Stimulated activated CD4-positive, alpha-beta T cell treated with anti-CD3 and anti-CD28 coated beads, Interleukin-1b, Interleukin-23, amount 100 ng/mL, for 1 hour (primary cell): ENCODE measurements at places on chromosomes 3 and 15.

DNA sequence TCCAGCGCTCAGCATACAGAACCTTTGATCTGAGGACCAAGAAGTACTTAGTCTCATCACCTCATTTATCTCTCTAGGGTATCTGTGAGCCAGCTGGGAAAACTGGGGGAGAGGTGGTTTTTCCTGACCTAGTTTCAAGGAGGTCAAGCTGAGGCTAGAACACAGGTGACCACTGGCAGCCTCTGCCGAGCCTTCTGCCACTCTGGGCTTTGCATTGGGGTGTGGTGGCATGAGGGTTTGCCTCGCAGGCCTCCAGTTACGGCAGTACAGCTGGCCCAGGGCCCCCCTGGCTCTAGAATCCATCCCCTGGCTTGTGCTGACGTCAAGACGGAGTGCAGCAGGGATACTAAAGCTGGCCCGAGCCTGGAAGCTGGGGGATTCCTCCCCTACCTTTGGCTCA, 34.7 kb upstream of the CDCP1 start:
- DNase-seq = no peak

- DNase-seq = no peak
Measured at GRCh38 chr3:195732940-195733339, 12.2 kb downstream of the MUC20 start.

DNA sequence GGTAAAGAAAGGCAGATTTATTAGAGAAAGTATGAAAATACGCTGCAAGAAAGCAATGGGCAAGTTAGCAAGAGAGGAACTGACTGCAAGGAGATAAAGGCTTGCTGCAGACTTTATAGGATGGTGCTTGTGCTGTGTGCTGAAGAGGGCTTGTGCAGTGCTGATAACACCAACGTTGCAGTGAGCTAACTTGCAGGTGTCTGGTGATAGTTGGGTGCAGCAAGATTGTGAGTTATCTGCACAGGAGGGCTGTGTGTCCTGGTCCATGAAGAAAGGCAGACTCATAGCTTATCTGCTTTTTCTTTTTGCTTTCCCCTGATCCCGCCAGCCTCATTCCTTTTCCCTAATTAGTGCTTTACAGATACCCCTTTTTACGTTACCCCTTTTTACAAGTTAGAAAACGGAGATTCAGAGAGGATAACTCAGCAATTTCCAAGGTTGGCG, 58.0 kb upstream of the ZNF148 start:
- no peak for DNase-seq

DNA sequence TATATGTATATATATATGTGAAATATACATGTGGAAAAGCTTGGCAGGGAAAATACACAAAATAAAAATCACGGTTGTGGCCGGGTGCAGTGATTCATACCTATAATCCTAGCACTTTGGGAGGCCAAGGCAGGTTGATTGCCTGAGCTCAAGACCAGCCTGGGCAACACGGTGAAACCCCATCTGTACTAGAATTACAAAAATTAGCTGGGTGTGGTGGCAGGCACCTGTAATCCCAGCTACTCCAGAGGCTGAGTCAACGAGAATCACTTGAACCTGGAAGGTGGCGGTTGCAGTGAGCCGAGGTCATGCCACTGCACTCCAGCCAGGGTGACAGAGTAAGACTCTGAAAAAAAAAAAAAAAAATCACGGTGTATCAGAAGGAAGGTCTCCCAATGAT, 20.8 kb upstream of the ARHGEF3 start:
- no peak for DNase-seq

GRCh38 chr3:127089486-127090145, 103.3 kb upstream of the PRR23E start:
- DNase-seq = no peak

- no peak for DNase-seq
Measured at GRCh38 chr3:127015282-127016042, 32.5 kb downstream of the PLXNA1 start.

DNA sequence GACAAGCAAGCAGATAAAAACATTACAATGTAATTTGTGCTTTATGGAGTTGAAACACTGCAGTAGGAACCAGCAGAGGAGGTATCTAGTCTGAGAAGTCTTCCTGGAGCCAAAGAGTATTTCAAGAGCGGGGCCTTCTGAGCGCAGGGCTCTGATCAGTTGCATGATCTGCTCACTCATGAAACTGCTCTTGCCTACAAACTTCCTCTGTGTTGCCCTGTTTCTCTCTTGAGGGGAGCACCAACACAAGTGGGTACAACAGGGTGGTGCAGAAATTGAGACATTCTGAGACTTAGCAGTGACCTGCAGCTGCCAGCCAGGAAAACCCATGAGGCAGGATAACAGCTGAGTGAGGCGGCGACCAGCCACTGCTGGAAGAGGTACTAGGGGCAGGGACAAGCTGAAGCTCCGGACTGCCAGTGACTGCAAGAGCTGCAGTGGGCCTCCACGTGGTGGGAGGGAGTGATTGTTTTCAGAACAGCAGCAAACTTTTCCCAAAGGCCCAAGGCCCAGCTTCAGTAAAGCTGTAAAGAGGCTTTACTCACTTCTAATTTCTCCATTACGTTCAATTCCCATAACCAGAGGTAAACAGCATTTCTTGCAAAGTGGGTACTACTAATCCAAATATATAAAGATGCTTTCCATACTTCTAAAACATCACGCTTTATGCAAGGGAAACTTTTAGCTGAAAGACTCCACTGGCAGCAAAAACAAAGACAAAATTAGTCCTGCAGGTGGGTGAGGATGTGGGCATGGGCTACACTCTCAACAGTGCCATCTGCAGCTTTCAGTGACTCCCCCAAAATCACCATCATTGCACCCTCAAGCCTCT, 69.0 kb upstream of the LPP start:
- DNase-seq = no peak
